IMR-90 (cell line): ENCODE measurements at places on chromosomes 7 and 10.

GRCh38 chr10:98267894-98268693 is at the start of gene LOXL4:
TSS of gene LOXL4 (minus strand) at chr10:98268194. CDS start at chr10:98263019, 5,175 bp downstream.
- DNase-seq, result no peak

GRCh38 chr10:69655868-69656555 is 26.0 kb downstream of the FAM241B start:
- DNase-seq, result no peak

DNA sequence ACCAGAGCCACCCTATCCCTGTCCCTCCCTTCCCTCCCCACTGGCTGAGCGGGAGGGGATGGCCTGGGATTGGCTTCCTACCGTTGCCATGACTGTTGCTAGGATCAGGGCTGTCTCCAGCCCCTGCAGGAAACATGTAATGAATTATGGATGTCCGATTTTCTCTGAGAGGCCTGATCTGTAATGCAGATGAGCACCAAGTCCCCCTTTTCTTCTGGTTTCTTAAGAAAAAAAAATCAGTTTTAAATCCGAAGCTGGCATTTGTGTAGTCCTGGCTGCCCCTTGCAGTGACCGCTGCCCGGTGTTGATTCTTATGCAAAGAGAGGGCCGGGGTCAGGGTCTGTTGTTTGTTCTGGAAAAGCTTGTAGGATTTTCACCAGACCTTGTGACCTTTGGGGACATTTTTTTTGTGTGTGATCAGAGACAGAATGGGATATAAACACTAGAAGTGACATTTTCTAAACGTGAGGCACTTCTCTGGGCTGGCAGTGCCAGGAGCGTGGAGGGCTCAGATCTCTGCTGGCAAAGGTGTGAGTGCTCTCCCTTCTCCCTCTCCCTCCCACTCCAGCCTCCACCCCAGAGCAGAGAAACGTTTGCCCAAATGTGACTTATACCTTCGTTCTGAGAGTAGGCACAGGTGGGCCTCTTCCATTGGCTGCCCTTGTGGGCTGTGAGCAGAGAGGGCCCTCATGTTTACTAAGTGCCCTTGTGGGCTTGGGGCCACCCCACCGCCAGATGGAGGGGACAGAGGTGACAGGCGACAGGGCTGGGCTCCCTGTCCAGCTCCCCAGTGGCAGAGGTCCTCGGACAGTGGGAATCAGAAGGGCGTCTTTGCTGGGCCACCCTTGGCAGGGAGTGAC is 127.5 kb downstream of the DNAJB6 start:
- no peak for DNase-seq

GRCh38 chr10:68208424-68209042 is 23.4 kb downstream of the ATOH7 start:
- DNase-seq, result peak; percentile 79

DNA sequence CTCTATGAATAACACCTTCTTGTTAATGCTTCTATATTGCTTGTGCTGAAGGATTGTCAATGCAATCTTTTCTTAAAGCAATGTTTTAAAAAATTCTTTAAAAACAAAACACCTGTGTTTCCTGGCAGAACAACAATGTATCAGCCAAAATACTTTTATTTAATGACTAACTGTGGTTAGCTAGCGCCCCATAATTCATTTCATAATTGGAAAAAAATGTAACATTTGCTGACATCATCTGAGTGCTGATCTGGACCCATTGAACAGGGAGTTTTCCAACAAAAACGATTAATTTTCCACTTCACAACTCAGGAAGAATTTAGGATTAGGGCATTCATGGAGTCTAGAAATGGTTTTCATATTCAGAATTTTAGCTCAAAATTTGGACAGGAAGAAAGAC is 137.6 kb upstream of the CDK6 start:
- peak; percentile 64 for DNase-seq

GRCh38 chr7:26306790-26307189 is 15.1 kb downstream of the SNX10 start:
- DNase-seq, result no peak
